Stimulated activated CD8-positive, alpha-beta memory T cell treated with anti-CD3 and anti-CD28 coated beads, Interleukin-7, amount 100 ng/mL, for 1 hour (primary cell): ENCODE measurements at places on chromosomes 5 and 9.

- no peak for DNase-seq
Measured at GRCh38 chr5:150215979-150216944, 26.4 kb downstream of the SLC6A7 start.

DNA sequence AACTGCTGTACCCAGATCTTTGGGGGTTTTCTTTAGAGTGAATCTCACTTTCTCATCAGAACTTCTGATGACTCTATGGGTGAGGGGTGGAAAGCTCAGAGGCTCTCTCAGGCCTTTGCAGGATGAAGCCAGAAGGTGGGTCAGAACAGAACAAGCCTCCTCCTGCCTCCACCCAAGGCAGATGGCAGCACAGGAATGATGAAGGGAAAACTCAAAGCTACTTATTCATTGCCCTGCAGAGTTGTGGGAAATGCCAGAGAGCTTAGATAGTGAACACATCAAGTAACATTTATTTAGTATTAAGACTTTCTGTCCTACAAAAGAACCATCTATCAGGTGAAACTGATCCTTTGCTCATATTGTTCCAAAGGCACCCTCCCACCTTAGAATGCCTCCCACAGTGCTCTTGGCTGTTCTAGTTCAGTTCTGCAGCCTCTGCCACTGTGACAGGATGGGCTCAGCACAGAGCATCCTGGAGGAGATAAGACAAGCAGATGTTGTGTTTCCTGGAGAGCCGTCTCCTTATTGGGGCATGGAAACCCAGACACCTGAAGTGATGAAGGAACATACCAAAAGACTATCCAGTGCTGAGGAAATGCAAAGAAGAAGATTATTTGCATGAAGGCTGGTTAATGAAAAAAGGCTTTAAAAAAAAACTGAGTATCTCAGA is 146.6 kb downstream of the ADAMTS12 start:
- no peak for DNase-seq

GRCh38 chr9:81474125-81474524 is 215.2 kb downstream of the TLE1 start:
- no peak for DNase-seq

DNA sequence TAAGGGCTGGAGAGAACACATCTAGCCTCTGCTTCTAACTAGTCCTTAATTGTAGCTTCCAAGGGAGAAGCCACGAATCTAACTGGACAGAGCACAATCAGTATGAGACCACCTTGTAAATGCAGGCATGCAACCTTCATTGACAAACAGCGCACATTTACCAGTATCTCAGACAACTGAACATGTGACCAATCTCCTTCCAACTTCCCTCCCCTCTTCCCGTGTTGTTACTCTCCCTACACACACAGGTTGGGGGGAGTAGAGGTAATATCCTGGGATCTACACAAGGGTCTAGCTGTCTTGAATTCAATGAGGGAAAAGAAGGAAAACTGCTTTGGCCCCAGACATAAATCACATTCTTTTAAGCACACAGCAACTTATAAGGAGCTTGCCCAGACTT is 77.6 kb downstream of the LIFR start:
- no peak for DNase-seq

- no peak for DNase-seq
Measured at GRCh38 chr5:88503041-88503345, 234.3 kb upstream of the TMEM161B start.

- DNase-seq = no peak
Measured at GRCh38 chr9:125696106-125696647, 10.8 kb downstream of the MAPKAP1 start.

GRCh38 chr9:127634698-127635097 is 22.6 kb downstream of the STXBP1 start:
- DNase-seq = no peak
